Heart left ventricle (tissue), 16 donors: ENCODE measurements at places on chromosomes 1 and 21. TPM values are rescaled to one million over a fixed set of nuclear protein-coding genes. Genes with fewer than 3 reads are reported as not detected.
A peak's percentile ranks its signal among the peaks of the same experiment; 100 is the strongest.

DNA sequence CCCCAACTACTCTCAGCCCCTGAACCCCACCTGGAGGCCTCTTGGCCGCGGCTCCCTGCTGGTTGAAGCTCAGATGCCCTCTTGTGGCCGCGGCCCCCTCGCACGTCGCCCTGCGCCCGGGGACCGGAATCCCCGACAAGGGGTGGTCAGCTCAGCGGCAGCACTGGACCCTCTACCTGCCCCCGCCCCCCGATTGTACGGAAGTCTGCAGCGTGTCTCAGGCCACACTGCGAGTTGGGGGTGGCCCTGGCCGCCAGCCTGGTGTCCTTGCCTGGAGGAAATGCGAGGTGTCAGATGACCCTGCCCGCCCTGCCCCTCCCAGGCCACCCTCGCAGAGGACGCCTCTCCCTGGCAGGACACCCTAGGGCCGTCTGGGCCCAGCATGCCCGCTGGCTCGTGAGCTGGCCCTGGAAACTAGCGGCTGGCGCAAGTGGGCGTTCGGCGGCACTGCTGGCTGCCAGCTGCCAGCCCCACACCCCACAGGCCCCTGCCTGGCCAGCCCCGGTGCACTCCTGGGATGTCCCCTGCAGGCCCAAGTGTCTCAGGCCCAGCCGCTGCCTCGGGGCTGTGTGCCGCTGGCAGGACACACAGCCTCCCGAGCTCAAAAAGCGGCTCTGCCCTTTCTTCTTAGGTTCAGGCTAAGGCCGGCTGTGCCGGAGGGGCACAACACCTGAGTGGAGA lies 60.8 kb downstream of the EDN2 start:
- peak overlapping the region; percentile 46 for H3K27ac ChIP-seq
- H3K4me3 ChIP-seq, result peak overlapping the region; percentile 47
- DNase-seq, result peak; percentile 57
- H3K27me3 ChIP-seq, result no peaks in the 10 kb centered on the region
- H3K36me3 ChIP-seq, result no peaks in the 10 kb centered on the region

DNA sequence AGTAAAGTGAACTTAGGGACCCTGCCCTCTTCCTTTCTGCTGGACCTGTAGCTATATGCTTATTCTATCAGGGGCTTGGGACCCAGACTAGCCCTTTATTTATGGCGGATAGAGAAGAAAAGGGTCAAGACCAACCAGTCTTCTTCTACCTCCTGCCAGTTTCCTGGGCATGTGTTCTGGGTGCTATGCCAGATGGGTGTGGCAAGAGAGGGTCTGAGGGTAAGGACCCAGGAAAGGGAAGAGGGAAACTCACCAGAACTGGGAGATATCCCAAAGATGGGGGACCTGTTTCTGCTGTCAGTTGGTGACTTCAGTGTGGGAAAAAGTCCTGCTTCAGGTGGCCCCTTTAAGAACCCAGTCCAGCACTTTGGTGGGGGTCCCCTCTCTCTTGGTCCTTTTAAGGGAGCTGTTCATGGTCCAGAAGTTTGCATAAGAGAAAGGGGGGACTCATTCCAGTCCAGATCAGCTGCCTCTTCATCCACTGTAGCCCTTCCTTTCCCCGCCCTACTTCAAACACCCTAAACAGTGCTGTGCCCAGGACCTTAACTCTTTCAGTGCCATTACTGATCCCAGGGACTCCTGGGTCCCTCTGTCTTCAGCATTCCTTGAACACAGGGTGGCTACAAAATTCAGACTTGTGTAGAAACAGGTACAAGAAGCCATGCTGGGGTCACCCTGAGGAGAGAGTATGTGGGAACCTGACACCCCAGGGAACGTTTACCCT lies 18.4 kb downstream of the SSR2 start:
- H3K36me3 ChIP-seq, result peaks cover 7% of the 10 kb centered on the region
- no peaks in the 10 kb centered on the region for H3K4me1 ChIP-seq
- H3K27ac ChIP-seq, result no peak overlapping the region

GRCh38 chr21:15421441-15421881 lies 308.3 kb upstream of the USP25 start:
- no peaks in the 10 kb centered on the region for H3K4me1 ChIP-seq
- no peak overlapping the region for H3K27ac ChIP-seq
- H3K4me3 ChIP-seq, result no peak overlapping the region
- no peaks in the 10 kb centered on the region for H3K36me3 ChIP-seq
- no peak for DNase-seq
- no peaks in the 10 kb centered on the region for H3K27me3 ChIP-seq

- no peak for DNase-seq
- H3K27ac ChIP-seq, result no peak overlapping the region
- peak overlapping the region; percentile 34 for H3K4me3 ChIP-seq
- H3K36me3 ChIP-seq, result no peaks in the 10 kb centered on the region
- H3K27me3 ChIP-seq, result no peaks in the 10 kb centered on the region
- no peaks in the 10 kb centered on the region for H3K4me1 ChIP-seq
Observed at GRCh38 chr1:161506336-161507223, 1.3 kb downstream of the FCGR2A start.

- H3K27me3 ChIP-seq, result no peaks in the 10 kb centered on the region
- H3K4me3 ChIP-seq, result no peak overlapping the region
- H3K27ac ChIP-seq, result no peak overlapping the region
- DNase-seq, result no peak
- H3K4me1 ChIP-seq, result peaks cover 6% of the 10 kb centered on the region
Observed at GRCh38 chr1:207319199-207319598, 2.3 kb upstream of the CD55 start.

DNA sequence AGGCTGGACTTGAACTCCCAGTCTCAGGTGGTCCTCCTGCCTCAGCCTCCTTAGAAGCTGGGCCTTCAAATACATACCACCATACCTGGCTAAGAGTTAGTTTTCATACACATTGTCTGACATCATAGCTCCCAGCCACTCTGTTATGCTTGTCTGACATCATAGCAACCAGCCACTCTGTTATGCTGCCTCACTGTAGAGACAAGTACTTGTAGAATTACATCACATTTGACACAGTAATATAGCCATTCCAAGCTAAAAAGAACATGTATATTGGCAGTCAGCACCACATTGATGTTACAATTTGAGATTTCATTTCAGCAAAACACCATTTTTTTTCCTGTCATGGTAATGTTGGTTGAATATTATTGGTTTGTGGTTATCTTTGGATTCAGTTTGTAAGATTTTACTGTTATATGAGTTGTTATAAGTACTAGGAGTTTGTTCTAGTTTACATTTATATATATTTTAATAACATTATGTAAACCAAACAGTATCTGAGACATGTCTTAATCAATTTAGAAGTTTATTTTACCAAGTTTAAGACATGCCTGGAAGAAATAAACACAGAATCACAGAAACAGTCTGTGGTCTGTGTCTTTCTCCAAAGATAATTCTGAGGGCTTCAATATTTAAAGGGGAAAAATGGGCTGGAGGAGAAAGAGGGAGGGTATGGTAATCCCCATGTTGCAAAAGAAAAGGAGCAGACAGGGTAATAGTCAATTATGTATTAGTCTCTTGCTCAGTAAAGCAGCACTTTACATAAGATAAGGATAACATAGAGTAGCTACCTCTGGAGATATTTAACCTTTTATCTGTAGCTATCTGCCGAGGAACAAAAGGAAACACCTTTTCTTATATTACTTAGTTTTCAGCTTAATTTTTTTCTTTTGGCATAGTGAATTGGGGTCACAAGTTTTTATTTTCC lies 43.0 kb downstream of the XPR1 start:
- H3K4me3 ChIP-seq, result no peak overlapping the region
- H3K27ac ChIP-seq, result no peak overlapping the region
- peaks cover 26% of the 10 kb centered on the region for H3K4me1 ChIP-seq
- no peaks in the 10 kb centered on the region for H3K36me3 ChIP-seq
- H3K27me3 ChIP-seq, result no peaks in the 10 kb centered on the region
- DNase-seq, result no peak

TSPAN2 gene
- total RNA-seq, result 9.9 TPM
